RWPE1 (cell line): ENCODE measurements at places on chromosomes 16 and 17.

DNA sequence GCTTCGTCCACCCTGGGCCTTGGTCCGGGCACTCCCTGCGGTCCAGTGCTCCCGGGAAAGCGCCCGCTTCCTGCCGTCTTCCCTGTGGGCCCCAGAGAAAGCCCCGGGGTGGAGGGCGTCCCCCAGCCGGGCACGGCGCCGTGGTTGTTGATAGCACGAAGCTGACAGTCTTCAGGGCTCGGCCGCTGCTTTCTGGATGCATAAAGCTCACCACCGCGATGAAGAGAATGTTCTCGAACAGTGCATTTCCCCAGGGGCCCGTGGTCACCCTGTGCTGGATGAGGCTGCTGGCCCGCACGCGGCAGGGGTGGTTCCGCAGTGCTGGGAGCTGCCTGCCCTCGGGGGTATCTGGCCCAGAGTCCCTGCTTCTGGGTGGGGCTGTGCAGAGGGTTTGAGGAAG is 53.2 kb downstream of the BAHCC1 start:
- DNase-seq: no peak

- DNase-seq: no peak
Measured at GRCh38 chr16:66193543-66194229, 172.8 kb upstream of the CDH5 start.

- DNase-seq: no peak
Measured at GRCh38 chr17:81929253-81930141, 2.0 kb upstream of the MAFG start.

GRCh38 chr16:84058211-84058610 is 15.6 kb upstream of the SLC38A8 start:
- no peak for DNase-seq

GRCh38 chr17:70037498-70037897 is 37.5 kb upstream of the KCNJ16 start:
- no peak for DNase-seq

GRCh38 chr16:62565706-62566105 is 529.5 kb upstream of the CDH8 start:
- no peak for DNase-seq

DNA sequence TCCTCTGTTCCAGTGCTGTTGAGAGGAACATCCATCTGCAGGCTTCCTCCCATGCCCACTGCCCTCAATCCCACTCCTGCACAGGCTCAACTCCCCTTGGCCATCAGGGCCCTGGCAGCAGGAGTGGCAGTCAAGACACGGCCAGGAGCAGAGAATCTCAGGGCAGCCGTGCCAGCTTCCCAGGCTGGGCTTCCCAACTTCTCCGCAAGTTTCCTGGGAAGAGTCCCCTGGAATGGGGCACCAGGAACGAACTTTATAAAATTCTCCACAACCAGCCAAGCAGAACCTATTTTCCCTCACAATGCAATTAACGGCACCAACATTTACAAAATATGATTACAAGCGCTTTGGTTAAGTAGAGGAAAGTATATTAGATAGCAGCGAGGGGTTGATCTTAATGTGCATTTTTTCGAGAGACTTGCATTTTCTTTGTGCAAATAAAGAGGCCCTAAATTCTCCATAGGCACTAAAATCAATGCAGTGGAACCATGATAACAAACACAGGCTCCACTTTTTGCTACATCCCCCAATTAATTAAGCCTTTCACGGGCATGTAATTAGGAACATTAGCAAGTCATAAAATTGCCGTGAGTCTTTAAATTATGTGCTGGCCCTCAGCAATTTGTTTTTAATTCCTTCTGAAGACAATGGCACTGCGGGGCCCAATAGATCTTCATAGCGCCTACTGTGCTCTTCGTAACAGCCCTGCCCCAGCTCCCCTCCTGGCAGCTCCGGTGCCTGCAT is 99.9 kb upstream of the LHX1 start:
- DNase-seq: no peak

- DNase-seq: no peak
Measured at GRCh38 chr16:64730261-64730660, 391.6 kb downstream of the CDH11 start.

DNA sequence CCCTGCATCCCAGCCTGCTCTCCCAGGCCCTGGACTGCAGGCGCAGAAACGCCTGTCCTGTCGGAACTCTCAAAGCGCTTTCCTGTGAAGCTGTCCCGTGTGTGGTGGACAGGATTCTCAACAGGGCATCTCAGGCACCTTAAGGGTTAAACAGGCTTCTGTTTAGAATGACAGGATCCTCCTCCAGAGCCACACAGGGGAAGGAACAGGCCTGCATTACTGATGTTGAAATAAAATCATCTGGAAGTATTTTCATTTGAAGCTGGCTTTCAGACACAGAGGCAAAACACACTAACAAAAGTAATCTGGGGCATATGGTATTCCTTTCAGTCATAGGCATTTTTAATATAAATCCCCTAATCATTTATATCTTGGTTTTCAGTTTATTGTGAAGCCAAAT is 7.4 kb downstream of the HS3ST3A1 start:
- DNase-seq: no peak

DNA sequence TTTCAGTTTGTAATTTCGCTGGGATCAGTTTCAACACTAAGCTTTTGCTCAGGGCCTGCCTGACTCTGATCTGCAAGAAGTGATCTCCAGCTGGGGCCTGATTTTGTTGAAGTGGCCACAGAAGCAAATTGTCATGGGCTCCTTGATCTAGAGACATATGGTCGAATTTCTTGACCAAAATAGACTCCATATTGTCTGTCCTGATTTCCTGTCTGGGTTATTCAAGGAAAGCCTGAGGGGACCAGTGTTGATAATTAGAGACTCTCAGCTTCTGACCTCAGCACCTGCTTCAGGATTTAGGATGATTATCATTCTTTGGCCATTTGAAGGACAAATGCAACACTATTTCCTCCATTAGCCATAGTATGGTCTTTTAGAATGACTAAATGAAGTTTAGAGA is 48.9 kb upstream of the MSI2 start:
- no peak for DNase-seq

DNA sequence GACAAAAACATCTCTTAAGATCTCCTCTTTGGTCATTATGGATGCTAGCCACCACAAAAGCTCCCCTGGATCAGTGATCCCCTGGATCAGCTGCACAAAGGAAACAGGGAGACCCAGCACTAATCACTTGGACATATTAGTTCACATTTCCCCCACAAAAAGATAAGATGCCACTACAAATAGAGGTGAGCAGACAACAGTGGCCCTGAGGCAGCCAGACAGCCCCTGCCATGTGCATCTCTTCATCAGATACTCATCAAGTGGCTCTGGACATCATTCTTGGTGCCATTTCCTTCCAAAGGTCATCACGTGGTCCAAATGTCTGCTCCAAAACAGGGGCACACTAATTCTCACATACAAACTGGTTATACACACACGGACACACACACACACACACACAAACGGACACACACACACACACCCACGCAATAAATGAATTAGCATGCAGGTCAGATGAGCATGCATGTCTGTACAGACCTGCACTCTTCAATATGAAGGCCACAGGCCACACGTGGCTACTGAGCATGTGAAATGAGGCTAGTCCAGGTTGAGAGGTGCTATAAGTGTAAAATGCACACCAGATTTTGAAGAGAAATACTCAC is 4.1 kb downstream of the USP36 start:
- DNase-seq: no peak

GRCh38 chr16:28878083-28878926 is at the start of gene ATP2A1:
TSS of gene ATP2A1 (plus strand) at chr16:28878488. CDS start at chr16:28878672, 184 bp downstream.
- no peak for DNase-seq

GRCh38 chr17:33492731-33493265 is 199.7 kb upstream of the ASIC2 start:
- DNase-seq: no peak

- DNase-seq: no peak
Measured at GRCh38 chr17:15900871-15901270, 44.1 kb upstream of the ADORA2B start.

- DNase-seq: peak; percentile 94
Measured at GRCh38 chr17:21042458-21043295, at the start of gene USP22. TSS of gene USP22 (minus strand) at chr17:21043011. CDS start at chr17:21042835, 176 bp downstream.

GRCh38 chr16:77736879-77737278 is 14.6 kb downstream of the NUDT7 start:
- no peak for DNase-seq

DNA sequence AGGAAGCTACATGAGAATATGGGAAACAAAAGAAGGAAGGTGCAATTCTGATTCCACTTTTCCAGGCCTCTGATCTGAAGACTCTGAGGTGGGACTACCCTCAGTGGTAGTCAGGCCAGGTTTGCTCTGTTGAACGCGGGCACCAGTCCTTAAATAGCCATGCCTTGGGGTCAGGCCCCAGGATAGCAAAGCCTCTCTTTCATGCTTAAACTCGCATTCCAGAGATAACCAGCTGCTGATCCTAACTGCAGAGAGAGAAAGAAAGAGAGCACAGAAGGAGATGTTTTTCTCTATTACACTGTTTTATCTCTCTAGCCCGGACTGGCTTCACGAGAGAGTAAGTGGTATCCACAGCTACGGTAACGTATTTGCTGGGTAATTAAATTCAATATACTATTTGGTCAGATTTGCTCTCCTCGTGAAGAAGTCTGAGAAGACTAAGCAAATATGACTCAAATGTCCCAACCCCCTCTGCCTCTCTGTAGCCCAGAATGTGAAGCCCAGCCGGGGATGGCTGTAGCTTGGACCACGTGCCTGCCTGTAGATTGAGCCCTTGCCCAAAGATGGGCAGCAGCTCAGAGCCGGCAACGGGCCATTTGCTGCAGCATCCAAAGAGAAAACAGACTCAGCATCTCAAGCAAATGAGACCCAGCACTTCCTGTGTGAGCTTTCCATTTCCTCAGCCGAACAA is 122.2 kb downstream of the SMG6 start:
- no peak for DNase-seq

- DNase-seq: no peak
Measured at GRCh38 chr16:19282101-19282500, 3.4 kb upstream of the CLEC19A start.

- no peak for DNase-seq
Measured at GRCh38 chr17:15957206-15957605, 12.3 kb downstream of the ADORA2B start.

GRCh38 chr16:19172098-19172780 is 4.2 kb downstream of the SYT17 start:
- DNase-seq: no peak

GRCh38 chr17:80999536-81000333 is 8.1 kb downstream of the CHMP6 start:
- no peak for DNase-seq

DNA sequence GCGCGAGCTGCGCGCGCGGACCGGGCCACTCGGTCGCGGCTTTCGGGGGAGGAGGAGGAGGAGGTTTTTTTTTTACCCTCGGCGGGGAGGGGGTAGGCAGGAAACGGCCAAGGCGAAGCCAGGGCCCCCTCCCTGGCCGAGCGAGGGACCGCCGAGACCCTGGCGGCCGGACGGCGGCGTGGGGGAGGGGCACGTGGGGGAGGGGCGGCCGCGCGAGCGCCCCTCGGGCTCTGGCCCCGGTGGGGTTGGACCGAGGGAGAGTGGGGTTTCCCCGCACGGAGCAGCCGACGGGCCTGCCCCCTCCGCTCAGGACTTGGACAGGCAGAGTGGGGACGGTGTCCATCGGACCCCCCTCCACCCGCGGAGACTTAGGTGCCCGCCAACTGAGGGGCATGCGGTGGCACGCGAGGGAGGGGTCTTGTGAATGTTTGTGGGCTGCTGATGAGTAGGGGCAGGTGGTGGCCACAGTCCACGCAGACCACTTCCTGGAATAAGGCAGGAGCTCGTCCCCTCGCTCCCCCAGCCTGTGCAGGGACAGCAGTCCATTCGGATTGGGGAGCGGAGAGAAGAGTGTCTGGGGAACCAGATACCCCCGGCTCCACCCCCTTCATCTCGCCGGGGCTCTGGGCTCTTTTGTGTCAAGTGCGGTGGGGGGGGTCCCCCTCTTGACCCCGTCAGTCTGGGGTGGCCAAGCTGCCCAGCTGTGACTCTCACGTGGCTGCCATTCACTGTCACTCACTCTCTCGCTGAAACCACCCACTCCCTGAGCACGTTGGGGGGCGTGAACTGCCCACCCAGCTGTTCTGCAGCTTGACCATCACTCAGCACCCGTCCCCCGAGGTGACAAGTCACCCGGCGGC is 3.0 kb upstream of the CHD3 start:
- no peak for DNase-seq

GRCh38 chr17:70896843-70897242 is 727.5 kb downstream of the KCNJ2 start:
- no peak for DNase-seq

- DNase-seq: no peak
Measured at GRCh38 chr17:56577843-56578204, 15.7 kb upstream of the NOG start.

- DNase-seq: no peak
Measured at GRCh38 chr16:84027625-84028024, 15.0 kb downstream of the SLC38A8 start.

GRCh38 chr17:47197821-47198220 is 8.7 kb upstream of the CDC27 start:
- no peak for DNase-seq

GRCh38 chr16:12095275-12096156 is 119.0 kb downstream of the SNX29 start:
- peak; percentile 45 for DNase-seq

GRCh38 chr17:17751489-17752088 is 70.3 kb downstream of the RAI1 start:
- no peak for DNase-seq

GRCh38 chr17:10172241-10172741 is 26.1 kb downstream of the GAS7 start:
- DNase-seq: peak; percentile 14

DNA sequence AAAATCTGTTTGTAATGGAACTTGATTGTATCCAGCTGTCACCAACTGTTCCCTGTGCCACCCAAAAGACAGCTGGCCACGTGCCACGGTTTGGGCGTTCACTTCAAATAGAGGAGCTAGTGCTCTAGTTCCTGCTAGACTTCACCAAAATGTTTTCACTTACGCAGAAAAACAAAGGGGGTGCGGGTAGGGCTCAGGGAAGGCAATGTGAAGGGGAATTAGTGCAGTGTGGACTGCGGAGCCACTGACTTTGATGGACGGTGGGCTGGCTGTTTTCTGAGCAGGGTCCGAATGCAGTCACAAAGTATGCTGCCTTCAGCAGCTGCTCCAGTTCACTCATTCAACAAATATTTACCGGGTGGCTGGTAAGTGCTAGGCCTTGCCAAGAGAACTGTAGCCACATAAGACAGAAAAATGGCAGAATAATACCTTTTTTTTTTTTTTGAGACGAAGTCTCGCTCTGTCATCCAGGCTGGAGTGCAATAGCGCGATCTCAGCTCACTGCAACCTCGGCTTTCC is 7.6 kb upstream of the CYTH1 start:
- no peak for DNase-seq

GRCh38 chr16:57611181-57611580 is 17.2 kb upstream of the ADGRG1 start:
- DNase-seq: no peak

DNA sequence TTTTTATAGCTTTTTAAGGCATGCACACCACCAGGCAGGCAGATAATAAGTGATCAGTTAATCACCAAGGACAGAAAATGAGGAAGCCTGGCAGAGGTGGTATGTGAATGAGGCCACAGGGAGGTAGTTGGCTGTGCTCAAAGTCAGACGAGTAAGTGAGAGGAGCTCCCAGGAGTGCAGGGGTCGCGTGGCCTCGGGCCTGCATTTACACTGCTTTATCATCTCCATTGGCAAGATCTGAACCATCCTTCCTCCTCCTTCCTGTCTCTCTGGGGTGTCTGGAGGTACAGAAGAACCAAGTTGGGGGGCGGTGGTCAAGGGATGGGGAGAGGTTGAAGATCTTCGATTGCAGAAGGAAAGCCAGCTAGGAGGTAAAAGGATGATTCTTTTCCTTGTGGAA is 320.1 kb downstream of the SOX9 start:
- DNase-seq: no peak
